ENCODE measurements at places on chromosomes 3 and 15.
A peak's percentile ranks its signal among the peaks of the same experiment; 100 is the strongest.

DNA sequence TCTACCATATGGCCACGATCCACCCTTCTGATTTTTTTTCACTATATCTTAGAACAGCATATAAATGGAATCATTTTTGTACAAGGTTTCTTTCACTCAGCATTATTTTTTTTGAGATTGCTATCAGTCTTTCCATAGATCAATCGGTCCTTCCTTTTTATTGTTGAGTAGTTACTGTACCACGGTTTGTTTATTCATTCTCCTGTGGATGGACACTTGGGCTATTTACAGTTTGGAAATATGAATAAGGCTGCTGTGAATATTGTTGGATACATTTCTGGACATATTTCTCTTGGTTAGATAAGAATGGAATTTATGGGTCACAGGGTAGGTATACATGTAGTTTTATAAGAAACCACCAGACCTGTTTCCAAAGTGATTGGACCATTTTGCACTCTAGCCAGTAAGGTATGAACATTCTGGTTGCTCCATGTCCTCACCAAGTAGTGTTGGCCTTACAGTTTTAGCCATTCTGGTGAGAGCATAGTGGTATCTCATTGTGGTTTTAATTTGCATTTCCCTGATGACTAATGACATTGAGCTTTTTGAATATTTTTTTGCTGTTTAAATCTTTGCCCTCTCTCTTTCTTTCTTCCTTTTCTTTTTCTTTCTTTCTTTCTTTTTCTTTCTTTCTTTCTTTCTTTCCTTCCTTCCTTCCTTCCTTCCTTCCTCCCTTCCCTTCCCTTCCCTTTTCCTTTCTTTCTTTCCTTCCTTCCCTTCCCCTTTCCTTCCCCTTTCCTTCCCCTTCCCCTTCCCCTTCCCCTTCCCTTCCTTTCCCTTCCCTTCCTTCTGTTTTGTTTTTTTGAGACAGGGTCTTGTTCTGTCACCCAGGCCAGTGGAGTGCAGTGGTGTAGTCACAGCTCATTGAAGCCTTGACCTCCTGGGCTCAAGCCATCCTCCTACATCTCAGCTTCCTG, 49.2 kb downstream of the LRRK1 start:
- DNase-seq: no peak

DNA sequence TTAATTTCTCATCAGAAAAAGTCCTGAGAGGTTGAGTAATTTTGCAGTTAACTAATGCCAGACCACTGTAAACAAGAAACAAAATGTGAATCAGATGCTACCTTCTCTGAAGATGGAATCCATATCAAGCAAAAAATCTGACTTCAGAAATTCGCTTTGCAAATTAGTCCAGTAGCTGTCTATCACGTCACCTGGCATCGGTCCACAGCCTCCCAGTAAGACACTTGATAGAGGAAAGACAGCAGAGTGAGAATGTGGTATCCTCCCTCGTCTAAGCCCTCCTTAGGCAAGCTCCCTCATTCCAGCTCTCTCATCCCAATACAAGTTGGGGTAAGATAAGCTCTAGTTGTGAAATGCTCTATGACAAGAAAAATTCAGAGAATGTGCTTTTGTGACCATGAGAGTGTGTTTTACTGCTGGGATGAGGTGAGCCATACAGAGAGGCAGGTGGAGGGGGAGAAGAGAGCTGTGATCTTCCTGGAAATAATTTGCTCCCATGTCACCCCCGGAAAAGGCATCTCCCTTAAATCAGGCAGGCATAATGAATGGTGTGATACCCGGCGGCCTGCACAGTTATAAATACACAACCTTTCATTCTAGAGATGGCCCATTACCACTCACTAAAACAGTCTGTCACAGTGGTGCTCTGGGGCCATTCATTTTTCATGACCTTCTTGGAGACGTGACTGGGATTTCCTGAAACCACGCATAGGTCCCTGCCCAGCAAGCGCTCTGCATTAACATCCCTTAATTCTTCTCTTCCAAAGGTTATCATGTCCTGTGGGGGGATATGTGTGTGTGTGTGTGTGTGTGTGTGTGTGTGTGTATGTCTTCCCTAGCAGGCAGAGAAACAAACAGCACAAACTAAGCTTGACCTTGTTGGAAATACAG, 602.0 kb upstream of the KCNMB2 start:
- DNase-seq: no peak

DNA sequence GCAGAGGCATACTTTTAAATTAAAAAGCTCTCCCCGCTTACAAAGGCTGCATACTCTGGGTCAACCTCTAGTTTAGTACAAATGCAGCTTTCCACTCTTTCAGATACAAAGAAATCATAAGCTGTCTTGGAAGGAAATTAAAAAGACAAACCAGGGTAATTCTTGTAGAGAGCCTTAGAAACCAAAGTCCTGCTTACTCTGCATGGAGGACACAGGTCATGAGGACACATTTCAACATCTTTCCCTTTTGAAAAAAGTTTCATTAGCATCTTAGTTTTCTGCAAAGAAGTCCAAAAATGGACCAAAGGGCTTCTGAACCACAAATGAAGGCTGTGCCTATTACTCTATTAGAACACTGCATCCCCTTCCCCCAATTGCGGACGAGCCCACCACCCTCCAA, 50.5 kb upstream of the WNT5A start:
- no peak for DNase-seq

DNA sequence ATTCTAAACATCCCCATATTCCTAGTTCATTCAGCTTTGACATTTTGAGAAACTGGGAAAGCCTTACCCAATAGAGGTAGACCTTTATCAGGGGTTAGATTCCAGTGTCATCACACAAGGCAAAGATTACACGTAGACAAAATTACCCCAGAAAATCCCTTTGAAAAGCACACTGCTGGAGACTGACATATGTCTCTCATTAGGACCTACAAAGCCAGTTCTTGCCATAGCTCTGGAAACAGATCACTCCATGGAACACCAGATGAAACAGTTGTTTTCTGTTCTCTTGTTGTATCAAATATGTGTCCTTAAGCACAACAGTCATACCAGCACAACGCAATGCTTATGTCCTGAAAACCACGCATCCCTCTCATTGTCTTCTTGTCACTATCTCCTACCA, 44.7 kb downstream of the RARB start:
- DNase-seq: no peak

- DNase-seq: no peak
These were observed 13.3 kb upstream of the PPP1R2 start for GRCh38 chr3:195556390-195556789.

- DNase-seq: no peak
These were observed 1035.4 kb downstream of the SQOR start for GRCh38 chr15:46670258-46670657.

DNA sequence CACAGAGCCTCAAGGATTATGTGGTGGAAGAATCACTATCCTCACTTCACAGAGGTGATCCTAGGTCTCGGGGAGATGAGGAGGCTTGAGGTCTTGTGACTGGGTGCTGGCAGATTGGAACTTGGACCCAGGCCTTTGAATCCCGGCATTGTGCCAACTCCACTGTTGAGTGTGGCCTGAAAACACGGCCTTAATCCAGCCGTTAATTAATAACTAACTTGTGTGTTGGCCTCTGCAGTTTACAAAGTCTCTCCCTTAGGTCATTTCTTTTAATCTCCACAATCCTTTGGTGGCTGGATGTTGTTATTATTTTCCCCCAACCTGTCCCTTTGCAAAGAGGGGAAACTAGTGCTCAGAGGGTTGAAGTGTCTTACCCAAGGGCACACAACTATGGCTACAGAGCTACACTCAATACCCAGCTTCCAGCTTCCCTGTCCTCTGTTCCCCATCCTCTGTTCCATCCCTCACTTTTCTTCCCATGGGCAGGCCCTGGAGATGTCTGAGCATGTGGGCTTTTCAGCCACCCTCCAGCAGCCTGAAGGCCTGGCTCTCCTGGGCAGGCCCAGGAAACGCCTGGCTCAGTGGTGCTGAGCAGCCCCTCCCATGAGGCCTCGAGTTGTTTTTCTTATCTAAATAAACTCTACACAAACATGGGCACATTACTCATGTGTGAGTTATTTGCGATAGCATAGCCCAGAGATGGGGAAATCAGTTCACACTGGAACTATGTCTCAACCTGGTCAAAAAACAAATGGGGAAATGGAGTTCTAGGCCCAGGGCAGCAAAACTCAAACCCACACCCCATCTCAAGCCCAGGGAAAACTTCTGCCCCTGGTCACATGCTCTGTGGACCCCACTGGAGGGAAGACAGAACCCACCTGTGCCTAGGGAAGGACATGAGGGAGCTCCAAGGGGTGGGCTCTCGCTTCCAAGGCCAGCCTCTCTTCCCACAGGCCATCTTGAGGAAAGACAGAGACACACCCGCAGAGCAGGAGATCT, 16.8 kb upstream of the SMAD3 start:
- DNase-seq: peak; percentile 25

DNA sequence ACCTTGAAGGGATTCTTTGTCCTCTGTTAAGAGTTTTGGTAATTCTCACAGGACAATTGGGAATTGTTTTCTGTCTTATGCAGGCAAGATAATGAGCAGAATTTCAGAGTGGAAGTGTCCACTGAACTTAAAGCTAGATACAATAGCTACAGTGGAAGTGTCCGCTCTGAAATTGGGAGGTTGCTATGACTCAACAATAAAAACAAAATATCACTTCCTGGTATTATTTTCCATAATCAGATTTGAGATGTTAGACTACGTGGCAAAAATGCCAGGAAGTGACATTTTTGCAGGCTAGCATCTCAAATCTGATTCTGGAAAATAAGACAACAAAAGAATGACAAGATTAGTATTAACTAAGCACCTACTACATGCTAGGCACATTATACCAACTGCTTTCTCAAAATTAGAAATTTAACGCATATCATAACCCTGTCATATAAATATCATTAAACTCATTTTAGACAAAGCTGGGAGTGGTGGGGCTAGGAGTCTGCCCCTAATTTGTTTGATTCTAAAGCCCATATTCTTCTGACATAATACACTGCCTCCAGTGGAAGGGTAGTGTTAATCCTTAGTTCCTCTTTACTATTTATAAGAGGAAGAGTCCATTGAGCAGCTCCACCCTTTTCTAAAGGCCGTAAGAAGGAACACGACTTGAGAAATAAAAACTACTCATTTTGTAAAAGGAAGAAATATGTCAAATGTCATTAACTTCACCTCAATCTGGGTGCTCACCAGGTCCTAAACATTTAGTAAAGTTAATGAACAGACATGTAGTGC, 266.9 kb upstream of the STT3B start:
- DNase-seq: peak; percentile 91

- no peak for DNase-seq
These were observed 49.6 kb upstream of the ICE2 start for GRCh38 chr15:60528530-60528929.

DNA sequence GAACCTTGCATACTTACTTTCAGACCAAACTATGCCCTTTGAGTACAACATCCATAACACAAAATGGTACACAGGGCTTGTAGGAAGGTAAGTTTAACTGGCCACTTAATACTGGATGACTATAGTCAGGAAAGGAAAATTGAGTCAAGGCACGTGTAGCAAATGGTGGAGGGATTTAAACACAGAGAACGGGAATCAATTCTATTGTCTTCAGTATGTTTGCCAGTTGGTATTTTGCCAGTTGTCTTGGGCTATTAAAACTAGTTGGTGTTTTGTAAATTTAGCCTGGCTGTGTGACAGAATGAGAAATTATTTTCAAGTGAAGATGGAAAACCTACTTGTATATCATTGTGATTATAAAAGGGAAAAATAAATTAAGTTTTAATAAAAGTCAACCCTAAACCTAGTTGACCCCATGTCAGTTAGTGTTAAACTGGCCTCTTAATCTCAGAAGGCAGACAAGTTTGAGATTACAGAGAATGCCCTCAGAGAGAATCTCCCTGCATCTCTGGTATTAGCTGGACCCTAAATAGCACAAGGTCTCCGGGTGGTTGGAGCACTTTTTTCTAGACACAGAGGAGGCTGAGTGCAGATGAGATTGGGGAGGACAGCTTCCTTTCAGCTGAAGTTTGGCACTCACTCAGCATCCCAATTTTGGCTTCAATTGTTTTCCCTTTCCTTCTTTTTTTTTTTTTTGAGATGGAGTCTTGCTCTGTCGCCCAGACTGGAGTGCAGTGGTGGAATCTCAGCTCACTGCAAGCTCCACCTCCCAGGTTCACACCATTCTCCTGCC, 91.2 kb downstream of the MB21D2 start:
- no peak for DNase-seq

DNA sequence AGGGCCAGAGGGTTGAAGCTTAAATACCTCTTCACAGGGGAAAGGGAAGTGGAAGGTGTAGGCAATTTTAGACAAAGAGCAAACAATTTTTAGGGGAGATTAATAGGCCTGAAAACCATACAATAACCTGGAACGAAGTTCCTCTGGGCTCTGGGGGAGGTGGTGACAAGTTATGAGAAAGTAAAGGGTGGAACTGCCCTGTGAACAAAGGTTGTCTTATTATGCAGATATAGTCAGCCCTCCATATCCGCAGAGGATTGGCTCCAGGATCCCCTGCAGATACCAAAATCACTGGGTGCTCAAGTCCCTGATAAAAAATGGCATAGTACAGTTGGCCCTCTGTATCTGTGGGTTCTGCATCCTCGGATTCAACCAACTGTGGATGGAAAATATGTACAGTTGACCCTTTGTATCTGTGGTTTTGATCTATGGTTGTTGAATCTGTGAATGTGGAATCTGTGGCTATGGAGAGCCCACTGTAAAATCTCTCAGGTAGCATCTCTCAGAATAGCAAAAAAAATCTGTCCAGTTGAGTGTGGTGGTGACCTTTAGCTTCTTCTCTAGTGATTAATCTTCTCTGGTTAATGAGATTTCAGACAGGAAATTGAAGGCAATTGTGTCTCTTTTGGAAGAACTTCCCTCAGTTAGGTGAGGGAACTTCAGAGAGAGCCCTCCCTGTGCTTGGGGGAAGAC, 40.2 kb downstream of the CLEC3B start:
- DNase-seq: no peak

Data from MV-4-11 (cell line).